T-helper 17 cell (primary cell): ENCODE measurements at places on chromosomes 16 and 17. TPM values are rescaled to one million over a fixed set of nuclear protein-coding genes. Genes with fewer than 3 reads are reported as not detected.

DNA sequence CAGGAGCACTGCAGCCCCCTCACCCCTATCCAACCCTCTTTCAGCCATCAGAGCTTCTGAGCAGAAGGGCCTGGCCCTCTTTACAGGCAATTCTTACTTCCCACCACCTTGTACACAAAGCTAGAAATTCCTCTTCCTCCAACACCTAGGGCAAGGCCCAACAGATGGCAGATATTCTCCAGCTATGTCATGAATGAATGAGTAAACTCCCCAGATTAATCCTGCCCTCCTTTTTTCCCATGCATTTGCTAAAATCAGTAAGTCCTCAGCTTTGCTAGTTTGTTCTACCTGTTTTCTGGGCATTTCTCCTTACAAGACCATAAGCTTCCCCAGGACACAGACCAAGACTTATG lies 20.4 kb upstream of the MRPS23 start:
- H3K36me3 ChIP-seq: peaks cover 6% of the 10 kb centered on the region
- no peak overlapping the region for H3K4me3 ChIP-seq
- DNase-seq: no peak
- H3K27me3 ChIP-seq: peaks cover 29% of the 10 kb centered on the region
- H3K27ac ChIP-seq: no peak overlapping the region
- peaks cover 17% of the 10 kb centered on the region for H3K4me1 ChIP-seq

DNA sequence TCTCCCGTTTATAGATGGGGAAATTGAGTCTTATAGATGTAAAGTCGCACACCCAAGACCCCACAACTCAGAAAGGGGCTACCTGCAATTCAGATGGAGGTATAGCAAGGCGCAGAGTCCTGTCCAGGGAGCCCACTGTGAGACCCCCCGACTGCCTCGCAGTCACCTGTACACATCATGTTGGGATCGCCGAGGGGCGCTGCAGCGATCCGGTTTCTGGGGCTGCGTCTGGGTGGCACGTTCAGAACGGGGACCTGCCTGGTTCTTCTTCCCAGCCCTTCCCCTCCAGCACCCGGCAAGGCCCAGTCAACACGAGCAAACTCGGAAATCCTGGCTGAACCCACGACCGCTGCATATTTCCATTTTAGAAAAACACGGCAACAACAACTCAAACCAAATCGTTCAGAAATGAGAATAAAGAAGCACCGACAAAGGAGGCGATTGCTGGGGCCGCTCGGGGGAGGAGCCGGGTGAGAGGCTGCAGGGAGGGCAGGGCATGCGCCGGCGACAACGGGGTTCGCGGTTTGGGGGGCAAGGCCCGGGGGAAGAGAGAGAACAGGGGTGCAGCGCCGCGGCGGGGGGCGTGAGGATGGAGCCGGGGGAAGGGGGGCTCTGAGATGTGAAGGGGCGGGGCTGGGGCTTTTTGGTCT lies 643 bp downstream of the HSDL1 start:
- peak overlapping the region; percentile 97 for H3K4me3 ChIP-seq
- peak overlapping the region; percentile 93 for H3K27ac ChIP-seq
- H3K4me1 ChIP-seq: peaks cover 18% of the 10 kb centered on the region
- DNase-seq: peak; percentile 28
- no peaks in the 10 kb centered on the region for H3K36me3 ChIP-seq

DNA sequence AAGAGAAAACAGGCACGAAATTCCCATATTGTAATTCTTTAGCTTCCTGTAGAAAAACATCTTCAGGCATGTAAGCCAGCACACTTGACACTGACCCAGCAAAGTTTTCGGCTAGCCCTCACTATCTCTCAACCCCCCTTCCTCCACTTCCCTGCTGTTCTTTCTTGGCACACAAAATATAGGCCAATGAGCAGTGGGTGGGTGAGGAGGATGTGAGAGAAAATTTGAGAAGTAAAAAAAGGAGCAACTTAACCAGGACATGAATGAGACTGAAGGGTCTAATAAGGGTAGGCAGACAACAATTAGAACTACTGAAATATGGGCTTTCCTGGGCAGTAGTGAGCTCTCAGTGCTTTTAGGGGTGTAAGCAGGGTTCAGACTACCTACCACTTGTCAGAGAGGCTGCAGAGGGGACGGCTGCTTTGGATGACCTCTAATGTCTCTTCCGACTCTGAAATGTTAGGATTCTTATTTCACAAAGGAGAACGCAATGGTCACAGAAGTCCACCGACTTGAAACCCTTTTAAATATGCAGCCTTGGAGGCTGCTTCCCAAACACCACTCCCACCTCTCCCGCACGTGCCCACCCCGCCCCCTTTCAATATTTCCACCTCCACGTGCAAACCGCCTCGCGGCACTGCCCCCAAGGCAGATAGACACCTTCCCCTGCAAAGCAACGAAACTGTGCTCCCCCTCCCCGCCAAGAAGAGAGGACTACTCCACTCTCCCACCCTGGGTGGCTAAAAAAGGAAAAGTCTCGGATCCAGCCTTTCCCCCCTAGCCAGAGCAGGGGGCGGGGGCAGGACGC lies 889 bp downstream of the MBTD1 start:
- no peak for DNase-seq
- no peaks in the 10 kb centered on the region for H3K27me3 ChIP-seq
- H3K4me1 ChIP-seq: peaks cover 49% of the 10 kb centered on the region
- peaks cover 3% of the 10 kb centered on the region for H3K36me3 ChIP-seq

DNA sequence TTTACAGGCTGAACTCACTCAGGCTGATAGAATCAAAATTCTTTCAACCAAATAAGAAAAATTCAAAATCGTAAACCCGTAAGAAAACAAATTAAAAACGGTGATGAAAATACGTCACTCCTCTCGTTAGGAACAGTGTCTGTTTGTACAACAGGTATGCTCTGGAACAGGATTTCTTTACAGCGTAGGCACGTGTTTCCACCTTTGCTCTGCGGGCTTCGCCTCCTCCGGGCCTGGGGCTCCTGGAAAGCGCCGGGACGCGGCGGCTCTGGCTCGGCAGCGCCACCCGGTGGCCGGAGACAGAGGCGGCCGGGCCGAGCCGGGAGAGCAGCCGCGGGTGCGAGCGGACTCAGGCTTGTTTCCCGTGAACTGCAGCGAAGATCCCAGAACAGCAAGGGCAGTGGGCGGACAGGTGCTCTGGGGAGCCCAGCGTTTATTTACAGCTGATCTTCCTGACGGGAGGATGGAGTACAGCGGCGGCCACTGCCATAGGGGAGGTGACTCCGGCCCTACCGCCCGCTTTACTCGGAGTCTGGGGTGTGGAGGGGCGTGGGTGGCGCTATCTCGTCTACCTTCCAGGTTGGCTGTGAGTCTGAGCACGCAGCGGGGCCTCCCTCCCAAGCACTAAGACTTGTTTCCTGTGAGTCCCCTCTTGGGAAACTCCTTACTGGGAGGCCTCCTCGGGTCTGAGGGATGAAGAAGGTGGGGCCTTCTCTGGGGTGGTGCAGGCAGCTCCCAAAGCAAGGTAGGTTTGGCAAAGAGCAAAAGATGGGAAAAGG lies 40.5 kb upstream of the ATP2A3 start:
- DNase-seq: peak; percentile 60
- H3K4me3 ChIP-seq: peak overlapping the region; percentile 59
- no peaks in the 10 kb centered on the region for H3K27me3 ChIP-seq
- peaks cover 3% of the 10 kb centered on the region for H3K36me3 ChIP-seq

GRCh38 chr17:5516060-5516792 lies 29.9 kb downstream of the MIS12 start:
- peaks cover 30% of the 10 kb centered on the region for H3K4me1 ChIP-seq
- peak overlapping the region; percentile 39 for H3K27ac ChIP-seq
- H3K36me3 ChIP-seq: peaks cover 24% of the 10 kb centered on the region
- H3K4me3 ChIP-seq: peak overlapping the region; percentile 57
- DNase-seq: no peak

DNA sequence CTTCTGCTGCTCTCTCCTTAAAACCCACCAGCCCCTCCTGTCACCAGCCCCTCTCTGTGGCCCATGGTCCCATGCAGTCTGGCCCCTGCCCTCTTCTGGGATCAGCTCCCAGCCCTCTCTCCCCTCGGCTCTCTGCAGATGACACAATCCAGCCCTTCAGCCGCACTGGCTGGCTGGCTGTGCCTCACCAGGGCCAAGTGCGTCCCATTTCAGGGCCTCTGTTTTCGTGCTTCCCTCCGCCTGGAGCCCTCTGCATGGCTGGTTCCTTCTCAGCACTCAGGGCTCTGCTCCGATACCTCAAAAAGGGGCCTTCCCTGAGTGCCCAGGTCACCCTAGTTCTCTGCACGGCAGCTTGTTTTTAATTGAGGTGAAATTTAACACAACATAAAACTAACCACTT lies 124.3 kb downstream of the SOCS1 start:
- peaks cover 3% of the 10 kb centered on the region for H3K36me3 ChIP-seq
- DNase-seq: no peak
- H3K4me3 ChIP-seq: peak overlapping the region; percentile 45

GRCh38 chr17:79125503-79125902 lies 50.9 kb downstream of the ENGASE start:
- no peaks in the 10 kb centered on the region for H3K4me1 ChIP-seq
- peaks cover 22% of the 10 kb centered on the region for H3K27me3 ChIP-seq
- H3K27ac ChIP-seq: no peak overlapping the region
- no peaks in the 10 kb centered on the region for H3K36me3 ChIP-seq
- H3K4me3 ChIP-seq: no peak overlapping the region
- DNase-seq: no peak

DNA sequence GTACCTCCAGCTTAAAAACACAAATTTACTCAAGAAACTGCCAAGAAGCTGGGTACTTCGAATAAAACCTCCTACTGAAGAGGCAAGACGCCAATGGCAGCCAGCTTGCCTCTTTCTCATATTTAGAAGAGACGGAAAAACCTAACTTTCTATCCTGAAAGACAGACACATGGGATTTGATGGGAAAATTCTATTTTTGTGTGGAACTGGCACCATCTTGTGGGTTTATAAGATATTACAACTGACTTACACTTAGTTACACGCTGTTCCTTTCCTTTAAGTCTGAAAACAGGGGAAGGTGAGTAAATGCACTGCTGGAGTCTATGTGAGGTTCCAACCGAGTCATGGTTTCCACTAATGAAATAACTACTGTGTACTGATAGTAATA lies 10.3 kb downstream of the ZNF18 start:
- H3K36me3 ChIP-seq: peaks cover 31% of the 10 kb centered on the region
- peaks cover 24% of the 10 kb centered on the region for H3K4me1 ChIP-seq
- H3K27me3 ChIP-seq: no peaks in the 10 kb centered on the region

DNA sequence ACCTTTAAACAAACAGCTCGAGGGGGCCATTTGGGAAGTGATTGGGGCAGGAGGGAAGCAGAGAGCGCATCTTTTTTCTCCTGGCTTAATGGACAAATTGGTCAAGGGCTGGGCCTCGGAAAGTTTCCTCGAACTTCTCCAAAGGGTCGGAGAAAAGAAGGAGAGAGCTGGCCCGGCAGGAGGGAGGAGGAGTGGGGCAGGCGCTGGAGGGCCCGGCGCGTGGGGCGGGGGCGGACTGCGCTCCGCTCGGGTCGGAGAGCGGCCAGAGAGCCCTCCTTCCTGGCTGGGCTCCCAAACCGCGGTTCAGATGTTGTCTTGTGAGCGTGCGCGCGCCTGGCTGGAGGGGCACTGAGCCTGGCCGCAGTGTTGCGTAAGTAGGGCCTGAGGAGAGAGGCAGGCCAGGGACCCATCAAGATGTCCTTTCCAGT lies 1.2 kb downstream of the MMP2 start:
- H3K36me3 ChIP-seq: peaks cover 5% of the 10 kb centered on the region
- no peak overlapping the region for H3K4me3 ChIP-seq
- H3K27ac ChIP-seq: no peak overlapping the region
- peaks cover 46% of the 10 kb centered on the region for H3K27me3 ChIP-seq
- DNase-seq: no peak

DNA sequence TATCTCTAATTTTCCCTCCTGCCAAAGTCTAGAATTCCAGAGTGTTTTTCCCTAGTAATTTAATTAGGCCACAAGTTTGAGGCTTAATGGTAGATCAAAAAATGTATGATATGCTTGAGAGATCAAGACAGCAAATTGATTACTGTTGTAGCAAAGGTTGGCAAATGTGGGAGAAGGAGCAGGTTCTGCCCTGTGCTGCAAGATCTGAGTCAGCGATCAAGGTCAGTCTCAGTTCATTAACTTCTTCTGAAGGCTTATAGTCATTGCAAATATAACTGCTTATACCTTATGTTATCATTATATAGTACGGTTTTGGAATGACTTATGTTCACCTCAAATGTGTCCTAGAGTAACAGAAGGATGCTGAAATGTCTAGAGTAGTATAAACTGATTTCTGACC lies 231.1 kb upstream of the TBX2 start:
- DNase-seq: no peak
- peaks cover 3% of the 10 kb centered on the region for H3K4me1 ChIP-seq
- peaks cover 4% of the 10 kb centered on the region for H3K36me3 ChIP-seq
- H3K4me3 ChIP-seq: no peak overlapping the region
- H3K27me3 ChIP-seq: no peaks in the 10 kb centered on the region
- H3K27ac ChIP-seq: no peak overlapping the region

- H3K27ac ChIP-seq: no peak overlapping the region
- peaks cover 2% of the 10 kb centered on the region for H3K4me1 ChIP-seq
- H3K36me3 ChIP-seq: peaks cover 2% of the 10 kb centered on the region
Observed at GRCh38 chr17:9768381-9768934, 22.9 kb downstream of the DHRS7C start.

- peaks cover 6% of the 10 kb centered on the region for H3K4me1 ChIP-seq
- no peak overlapping the region for H3K4me3 ChIP-seq
- no peak overlapping the region for H3K27ac ChIP-seq
- H3K27me3 ChIP-seq: peaks cover 53% of the 10 kb centered on the region
- DNase-seq: no peak
- H3K36me3 ChIP-seq: peaks cover 2% of the 10 kb centered on the region
Observed at GRCh38 chr17:37824534-37825485, 80.0 kb upstream of the HNF1B start.

GRCh38 chr16:473046-474043 lies 47.9 kb downstream of the RAB11FIP3 start:
- H3K27me3 ChIP-seq: no peaks in the 10 kb centered on the region
- H3K4me1 ChIP-seq: peaks cover 3% of the 10 kb centered on the region
- peak overlapping the region; percentile 49 for H3K4me3 ChIP-seq
- no peaks in the 10 kb centered on the region for H3K36me3 ChIP-seq
- no peak overlapping the region for H3K27ac ChIP-seq

GRCh38 chr16:50390371-50390771 lies 21.6 kb upstream of the BRD7 start:
- DNase-seq: no peak
- no peak overlapping the region for H3K4me3 ChIP-seq
- no peak overlapping the region for H3K27ac ChIP-seq
- H3K36me3 ChIP-seq: no peaks in the 10 kb centered on the region
- peaks cover 14% of the 10 kb centered on the region for H3K4me1 ChIP-seq

SMCR8 gene
- 51.6 TPM for total RNA-seq

KRTAP17-1 gene
- not detected for total RNA-seq

SLC52A1 gene
- total RNA-seq: 0.12 TPM

STH gene
- not detected for total RNA-seq

KRT20 gene
- total RNA-seq: not detected

NLRC3 gene
- 71.7 TPM for total RNA-seq
